ENCODE measurements at places on chromosomes 11 and 22.

DNA sequence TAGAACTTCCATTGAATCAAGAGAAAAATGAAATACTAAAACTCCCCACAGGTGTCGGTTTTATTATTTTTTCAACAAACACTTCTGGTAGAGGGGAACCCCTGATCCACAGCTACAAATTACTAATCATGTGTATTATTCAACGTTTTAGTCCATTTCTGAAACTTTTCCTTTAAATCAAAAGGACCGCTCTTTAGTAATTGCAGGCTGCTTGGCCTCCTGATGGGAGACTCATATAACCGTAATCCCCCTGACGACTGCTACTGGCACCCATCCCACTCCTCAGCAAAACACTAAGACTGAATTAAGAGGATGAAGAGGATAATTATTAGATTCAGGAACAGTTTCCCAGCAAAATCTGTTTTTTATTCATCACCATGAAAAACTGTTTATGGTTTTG lies 46.4 kb downstream of the PAX6 start:
- no peak for DNase-seq

GRCh38 chr22:20021196-20022181 lies 579 bp downstream of the TANGO2 start:
- no peak for DNase-seq

- DNase-seq: no peak
Observed at GRCh38 chr22:47673557-47673956, 911.1 kb downstream of the TBC1D22A start.

DNA sequence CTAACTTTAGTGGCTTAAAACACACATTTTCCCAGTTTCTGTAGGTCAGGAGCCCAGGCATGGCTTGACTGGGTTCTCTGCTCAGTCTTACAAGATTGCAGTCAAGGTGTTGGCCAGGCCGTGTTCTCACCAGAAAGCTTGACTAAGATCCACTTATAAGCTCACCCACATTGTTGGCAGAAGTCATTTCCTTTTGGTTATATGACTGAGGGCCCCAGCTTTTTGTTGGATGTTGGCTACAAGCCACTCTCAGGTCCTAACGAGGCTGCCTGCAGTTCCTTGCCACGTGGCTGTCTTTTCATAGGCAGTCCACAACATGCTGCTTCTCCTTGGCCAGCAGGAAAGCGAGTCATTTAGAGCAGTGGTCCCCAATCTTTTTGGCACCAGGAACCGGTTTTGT lies 79.3 kb upstream of the CRTAM start:
- no peak for DNase-seq

- no peak for DNase-seq
Observed at GRCh38 chr11:112735470-112735869, 225.8 kb upstream of the NCAM1 start.

GRCh38 chr11:499201-500076 lies 7.6 kb downstream of the RNH1 start:
- DNase-seq: no peak

DNA sequence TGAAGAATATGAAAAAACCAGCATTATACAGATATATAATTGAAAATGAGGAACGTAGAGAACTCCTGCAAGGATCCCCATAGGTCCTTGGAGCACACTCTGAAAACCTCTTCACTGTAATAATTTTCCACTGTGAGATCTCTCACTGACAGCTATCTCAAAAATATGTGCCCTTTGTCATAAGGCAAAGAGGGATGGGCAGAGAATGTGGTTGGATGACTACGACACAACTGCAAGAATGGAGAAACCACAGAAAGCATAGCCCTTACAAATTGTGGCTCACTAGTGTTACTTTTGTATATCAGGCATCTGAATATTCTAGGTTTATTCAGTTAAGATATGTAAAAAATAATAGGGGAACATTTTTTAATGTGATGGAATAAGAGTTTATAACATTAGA lies 7.9 kb upstream of the CTSC start:
- DNase-seq: no peak

DNA sequence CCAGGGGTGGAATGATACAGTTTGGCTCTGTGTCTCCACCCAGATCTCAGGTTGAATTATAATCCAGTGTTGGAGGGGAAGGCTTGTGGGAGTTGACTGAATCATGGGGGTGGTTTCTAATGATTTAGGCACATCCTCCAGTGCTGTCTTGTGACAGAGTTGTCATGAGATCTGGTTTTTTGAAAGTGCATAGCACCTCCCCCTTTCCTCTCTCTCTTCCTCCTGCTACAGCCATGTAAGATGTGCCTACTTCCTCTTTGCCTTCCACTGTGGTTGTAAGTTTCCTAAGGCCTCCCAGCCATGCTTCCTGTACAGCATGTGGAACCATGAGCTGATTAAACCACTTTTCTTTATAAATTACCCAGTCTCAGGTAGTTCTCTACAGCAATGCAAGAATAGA lies 45.1 kb downstream of the THAP12 start:
- DNase-seq: no peak

DNA sequence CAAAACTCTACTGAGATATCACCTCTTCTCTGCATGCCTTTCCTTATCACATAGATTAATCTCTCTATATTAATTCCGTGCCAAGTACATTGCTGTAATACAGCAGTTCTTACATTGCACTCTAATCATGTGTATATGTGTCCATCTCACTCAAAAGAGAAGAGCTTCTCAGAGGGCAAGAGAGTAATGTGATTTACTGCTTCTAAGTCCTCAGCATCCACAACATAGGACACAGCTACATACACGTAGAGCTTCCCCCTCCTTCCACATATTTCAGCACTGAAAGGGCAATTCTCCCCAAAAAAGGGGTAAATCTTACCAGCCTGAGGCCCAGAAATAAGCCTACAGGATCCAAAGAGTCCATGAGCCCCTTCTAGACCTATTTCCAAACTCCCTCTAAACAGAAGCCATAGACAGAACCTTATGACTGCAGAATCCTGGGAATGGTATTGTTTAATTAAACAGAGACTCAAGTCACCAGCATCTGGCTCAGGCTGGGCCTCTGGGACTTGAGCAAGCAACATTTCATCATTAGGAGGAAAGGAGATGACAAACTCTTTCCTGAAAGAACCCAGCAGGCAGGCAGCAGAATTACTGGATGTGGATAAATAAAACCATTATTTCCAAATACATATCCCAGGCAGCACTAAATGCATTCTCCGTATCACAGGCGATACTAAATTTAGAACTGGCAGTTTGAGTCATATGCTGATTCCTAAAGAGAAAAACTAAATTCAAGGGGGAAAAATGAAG lies 87.2 kb downstream of the KCNC1 start:
- DNase-seq: no peak

DNA sequence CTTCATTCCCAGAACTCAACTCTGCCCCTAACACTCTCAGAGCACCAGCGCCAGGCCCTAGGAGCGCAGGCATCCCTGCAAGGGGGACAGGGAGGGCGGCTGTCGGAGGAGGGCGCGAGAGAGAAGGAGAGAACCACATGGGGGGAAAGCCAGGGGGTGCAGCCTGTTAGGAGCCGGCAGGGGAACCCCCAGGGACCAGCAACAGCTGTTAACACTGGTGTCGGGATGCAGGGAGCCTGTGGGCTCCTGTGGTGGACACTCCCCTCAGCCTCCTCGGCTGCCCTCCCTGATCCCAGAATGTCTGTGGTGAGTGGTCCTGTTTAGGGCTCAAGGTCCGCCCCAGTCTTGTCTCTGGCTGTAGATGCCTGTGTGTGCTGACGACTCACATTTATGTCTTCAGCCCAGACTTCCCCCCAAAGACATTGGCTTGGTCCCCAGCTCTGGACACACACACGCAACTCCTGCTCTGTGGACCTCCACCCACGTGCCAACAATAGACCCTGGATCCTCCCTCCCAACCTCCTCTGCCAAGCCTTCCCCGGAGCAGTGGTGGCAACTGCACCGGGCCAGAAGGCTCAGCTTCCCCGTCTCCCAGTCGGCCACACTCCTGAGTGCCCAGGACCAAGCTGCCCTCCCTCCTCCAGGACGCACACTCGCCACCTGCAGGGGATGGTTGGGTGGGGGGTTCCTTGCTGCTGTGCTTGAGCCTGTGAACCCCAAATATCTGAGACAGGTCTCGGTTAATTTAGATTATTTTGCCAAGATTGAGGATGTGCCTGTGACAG lies 817 bp upstream of the IFITM5 start:
- no peak for DNase-seq

DNA sequence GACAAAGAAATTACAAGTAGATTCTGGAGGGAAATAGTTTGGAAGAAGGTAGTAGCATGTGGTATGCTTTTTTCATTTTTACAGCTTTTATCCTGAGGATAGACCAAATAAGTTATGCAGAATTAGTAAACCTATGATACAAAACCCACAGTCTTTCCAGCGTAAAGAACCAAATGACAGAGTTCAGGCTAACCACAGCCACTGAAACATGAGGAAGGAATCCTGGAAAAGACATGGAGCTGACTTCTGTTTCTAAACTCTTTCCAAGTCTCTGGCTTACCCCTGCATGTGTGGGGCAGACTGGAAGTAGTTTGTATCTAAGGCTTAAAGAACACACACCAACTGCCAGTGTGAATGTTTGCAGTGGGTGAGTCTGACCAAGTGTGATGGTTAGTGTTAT lies 258.4 kb upstream of the TENM4 start:
- DNase-seq: no peak

Data from CD4-positive, alpha-beta memory T cell (primary cell).